ENCODE measurements at places on chromosomes 11 and 22.

DNA sequence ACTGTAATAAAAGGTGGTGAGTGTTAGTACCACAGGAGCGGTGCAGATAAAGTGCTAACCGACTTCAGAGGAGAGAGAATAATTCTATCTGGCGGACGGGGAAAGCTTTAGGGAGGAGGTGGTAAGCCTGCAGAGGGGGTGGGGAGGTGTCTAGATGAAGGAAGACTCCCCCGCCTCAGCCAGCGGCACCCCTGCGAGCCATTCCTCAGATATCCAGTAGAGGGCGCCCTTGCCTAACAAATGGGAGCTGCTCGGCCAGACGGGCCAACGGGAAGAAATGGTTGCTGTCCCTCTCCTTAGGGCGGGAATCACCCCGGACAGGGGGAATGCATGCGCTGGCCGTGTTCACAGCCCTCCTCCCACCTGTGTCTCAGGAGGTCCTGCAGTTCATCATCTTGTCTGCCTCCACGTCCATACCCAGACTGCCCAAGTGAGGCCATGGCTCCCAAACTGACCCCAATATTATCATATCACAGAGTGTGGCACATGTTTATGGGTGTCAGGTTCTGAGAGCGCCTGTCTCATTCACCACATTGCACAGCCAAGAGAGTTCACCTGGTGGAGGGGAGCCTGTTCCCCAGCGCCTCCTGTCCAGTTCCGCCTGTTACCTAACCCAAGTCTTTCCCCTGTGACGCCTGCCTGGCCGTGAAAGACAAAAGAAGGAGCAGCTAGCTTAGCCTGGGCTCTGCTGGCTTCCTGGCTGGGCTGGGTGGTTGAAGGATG is 85.5 kb downstream of the ST3GAL4 start:
- no peak for DNase-seq

DNA sequence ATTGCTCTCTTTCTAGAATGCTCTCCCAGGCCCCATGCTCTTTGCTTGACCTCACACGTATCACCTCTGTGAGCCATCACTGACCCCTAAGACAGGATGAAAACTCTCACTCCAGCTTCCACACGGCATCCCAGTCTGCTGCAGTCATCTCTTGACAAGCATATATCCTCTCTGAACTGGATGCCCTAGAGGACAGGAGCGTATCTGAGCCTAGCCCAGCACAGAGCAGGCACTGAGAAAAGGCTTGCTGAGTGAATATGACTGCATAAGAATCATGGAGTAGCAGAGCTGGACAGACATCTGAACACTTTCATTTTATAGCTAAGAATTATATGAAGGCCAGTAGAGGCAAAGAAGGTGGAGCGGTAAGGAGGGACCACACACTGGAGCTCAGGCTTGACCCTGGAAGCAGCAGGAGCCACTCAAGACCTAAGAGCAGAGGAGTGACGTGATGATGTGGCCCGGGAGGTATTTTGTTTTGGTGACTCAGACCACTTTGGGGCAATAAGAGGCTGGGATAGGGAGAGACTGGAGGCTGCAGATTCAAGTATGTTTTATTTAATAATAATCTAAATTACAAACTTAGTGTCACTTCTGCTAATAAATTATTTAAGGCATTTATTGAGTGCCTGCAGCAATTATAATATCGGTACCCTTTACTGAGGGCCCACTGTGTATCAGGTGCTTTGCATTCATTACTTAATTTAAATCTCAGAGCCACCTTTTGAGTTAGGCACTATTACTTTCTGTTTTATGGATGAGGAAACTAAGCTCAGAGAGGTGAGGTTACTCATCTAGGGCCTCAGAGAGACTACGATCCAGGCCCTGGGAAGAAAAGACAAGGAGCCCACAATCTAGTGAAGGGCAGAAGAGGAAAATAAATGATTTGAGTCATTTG is 42.6 kb downstream of the MAP6 start:
- no peak for DNase-seq

GRCh38 chr22:45964372-45964771 is 12.6 kb downstream of the WNT7B start:
- no peak for DNase-seq

GRCh38 chr22:27757928-27758525 is 43.5 kb downstream of the MN1 start:
- no peak for DNase-seq

GRCh38 chr22:44580176-44581095 is 82.4 kb upstream of the RTL6 start:
- DNase-seq = no peak

- no peak for DNase-seq
Measured at GRCh38 chr11:128717516-128717915, 23.6 kb downstream of the FLI1 start.

Measured in epithelial cell of prostate (primary cell).